ENCODE measurements at places on chromosomes 4 and X. TPM values are rescaled to one million over a fixed set of nuclear protein-coding genes. Genes with fewer than 3 reads are reported as not detected.

The HADH gene
- polyA plus RNA-seq: 56.5 TPM

The MORC4 gene
- polyA plus RNA-seq: 4.5 TPM

The EVC gene
- 2.7 TPM for polyA plus RNA-seq

The MAMLD1 gene
- polyA plus RNA-seq: 3.4 TPM

The TAF7L gene
- polyA plus RNA-seq: not detected

The CXCL11 gene
- not detected for polyA plus RNA-seq

The PCGF3 gene
- 27.6 TPM for polyA plus RNA-seq

The SYTL4 gene
- polyA plus RNA-seq: 11.0 TPM

The AFP gene
- polyA plus RNA-seq: not detected

DNA sequence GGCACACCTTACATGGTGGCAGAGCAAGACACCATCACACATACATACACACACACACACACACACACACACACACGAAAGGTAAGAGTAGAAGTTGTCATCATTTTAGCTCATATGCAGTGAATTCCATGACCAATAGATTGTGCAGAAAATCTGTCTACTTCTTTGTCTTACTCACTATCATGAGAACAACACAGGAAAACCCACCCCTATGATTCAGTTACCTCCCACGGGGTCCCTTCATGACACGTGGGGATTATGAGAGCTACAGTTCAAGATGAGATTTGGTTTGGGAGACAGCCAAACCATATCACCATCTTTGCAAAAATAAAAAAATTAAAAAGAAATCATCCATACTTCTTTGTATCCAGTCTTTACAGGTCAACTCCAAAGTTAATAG is 221.1 kb downstream of the BMPR1B start:
- no peak for DNase-seq

- no peak for DNase-seq
These were observed 2.9 kb downstream of the CFI start for GRCh38 chr4:109798866-109799265.

DNA sequence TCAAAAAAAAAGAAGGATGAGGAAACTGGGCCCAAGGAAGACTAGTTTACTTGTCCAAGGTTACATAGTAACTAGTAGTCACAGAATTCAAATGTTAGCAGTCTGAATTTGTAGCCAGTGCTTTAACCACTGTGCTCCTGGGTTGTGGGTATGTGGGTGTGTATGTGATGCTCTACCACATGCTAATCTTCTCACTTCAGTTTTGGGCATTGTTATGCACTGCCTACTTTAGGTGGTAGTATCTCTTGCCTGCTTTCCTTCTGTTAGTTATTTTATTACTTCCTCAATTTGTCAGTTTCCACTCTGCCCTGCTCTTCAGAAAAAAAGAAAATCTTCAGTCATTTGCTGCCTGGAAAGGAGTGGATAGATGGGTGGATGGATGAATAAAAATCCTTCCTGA is 219.2 kb downstream of the RPA4 start:
- no peak for DNase-seq

- no peak for DNase-seq
These were observed 56.4 kb upstream of the NWD2 start for GRCh38 chr4:37188100-37188499.

- DNase-seq: no peak
These were observed 71.3 kb downstream of the LRBA start for GRCh38 chr4:150943818-150944217.

- no peak for DNase-seq
These were observed 167.1 kb downstream of the DHX15 start for GRCh38 chr4:24417206-24417605.

- no peak for DNase-seq
These were observed 278.5 kb upstream of the UGT8 start for GRCh38 chr4:114320126-114320525.

- DNase-seq: no peak
These were observed 50.8 kb upstream of the MND1 start for GRCh38 chr4:153293742-153294057.

GRCh38 chrX:10165580-10166247 is 8.9 kb downstream of the CLCN4 start:
- no peak for DNase-seq

DNA sequence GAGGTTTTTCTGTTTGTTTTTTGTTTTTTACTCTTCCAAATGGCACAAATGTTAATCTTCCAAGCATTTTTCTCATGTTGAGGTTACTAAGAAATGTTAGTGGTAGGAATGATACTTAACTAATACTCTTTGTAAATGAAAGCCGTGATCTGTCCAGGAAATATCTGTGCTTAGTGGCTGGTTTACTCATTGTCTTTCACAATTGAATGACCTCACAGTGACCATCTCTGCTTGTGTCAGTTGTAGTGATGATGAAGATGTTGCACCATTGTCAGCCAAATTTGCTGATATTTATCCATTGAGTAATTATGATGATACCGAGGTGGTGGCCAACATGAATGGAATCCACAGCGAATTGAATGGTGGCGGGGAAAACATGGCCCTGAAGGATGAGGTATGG is 93.5 kb downstream of the TNIP2 start:
- DNase-seq: no peak

GRCh38 chr4:175875993-175876771 is 64.1 kb upstream of the GPM6A start:
- peak; percentile 94 for DNase-seq

- no peak for DNase-seq
These were observed 638.1 kb upstream of the BOD1L1 start for GRCh38 chr4:14265651-14266050.

GRCh38 chrX:69231903-69232302 is 66.7 kb upstream of the PJA1 start:
- DNase-seq: no peak

- no peak for DNase-seq
These were observed 44.6 kb downstream of the RAB33A start for GRCh38 chrX:130216320-130216719.

GRCh38 chr4:184729946-184730345 is 4.0 kb downstream of the CENPU start:
- no peak for DNase-seq

DNA sequence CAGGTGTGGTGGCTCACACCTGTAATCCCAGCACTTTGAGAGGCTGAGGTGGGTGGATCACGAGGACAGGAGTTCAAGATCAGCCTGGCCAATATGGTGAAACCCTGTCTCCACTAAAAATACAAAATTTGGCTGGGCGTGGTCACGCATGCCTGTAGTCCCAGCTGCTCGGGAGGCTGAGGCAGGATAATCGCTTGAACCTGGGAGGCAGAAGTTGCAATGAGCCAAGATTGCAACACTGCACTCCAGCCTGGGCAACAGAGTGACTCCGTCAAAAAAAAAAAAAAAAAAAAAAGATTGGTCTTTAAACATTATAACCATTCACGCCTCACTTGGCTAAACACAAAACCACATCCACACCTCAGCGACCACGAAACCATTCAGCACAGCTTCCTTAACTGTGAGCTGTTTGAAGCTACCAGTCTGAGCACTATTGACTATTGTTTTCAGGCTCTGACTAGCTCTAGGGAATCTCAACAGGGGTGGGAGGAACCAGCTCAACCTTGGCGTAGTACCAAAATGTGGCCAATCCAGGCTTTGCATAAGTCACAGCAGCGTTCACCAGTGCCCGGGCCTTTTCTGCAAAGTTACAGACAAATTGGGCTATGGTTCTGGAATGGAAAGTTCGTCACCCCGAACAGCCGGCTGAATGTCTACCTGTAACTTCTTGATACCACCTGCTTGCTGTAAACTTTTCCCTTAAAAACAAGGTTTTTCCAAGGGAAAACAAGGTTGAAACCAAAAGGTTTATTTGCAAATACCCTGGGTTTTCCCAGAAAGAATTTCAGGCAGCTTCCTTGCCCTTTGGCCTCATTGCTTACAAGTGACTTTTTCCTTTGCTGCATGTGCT is 73.6 kb upstream of the DHX15 start:
- DNase-seq: peak; percentile 42

DNA sequence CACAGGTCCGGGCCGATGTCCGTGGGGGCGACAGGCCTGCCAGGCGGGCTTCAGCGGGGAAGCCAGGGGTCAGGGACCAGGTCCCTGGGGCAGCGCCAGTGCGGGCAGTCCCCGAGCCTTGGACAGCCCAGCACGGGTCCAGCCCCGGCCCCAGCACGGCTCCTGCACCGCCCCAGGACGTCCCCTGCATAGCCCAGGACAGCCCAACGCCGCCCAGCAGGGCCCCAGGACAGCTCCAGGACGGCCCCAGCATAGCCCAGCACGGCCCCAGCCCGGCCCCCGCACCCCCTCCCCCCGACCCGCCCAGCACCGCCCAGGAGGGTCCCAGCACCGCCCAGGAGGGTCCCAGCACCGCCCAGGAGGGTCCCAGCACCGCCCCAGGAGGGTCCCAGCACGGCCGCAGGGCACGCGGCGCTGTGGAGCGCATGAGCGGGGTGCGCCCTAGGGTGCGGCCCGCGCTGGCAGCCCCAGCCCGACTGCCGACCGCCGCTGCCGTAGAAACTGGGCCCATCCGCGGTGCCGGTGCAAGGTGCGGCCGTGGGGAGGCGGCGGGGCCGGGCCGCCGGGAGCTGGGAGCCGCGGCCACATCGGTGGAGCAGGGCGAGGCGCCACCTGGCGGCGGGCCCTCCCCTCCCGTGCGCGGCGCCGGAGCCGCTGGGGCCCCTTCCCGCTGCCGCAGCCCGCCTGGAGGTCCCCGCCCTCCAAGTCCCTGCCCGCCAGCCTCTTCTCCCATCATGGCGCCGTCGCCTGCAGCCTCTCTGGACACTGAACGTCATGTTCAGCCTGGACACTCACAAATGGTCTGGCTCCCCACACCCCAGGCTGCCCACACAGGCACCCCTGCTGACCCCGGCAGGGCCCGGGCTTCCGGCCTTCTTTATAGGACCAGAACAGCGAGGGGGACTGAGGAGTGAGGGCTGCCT is 106.8 kb upstream of the NKX1-1 start:
- DNase-seq: peak; percentile 5

Data from brain (organoid and tissue), 16 donors.